ENCODE measurements at places on chromosomes 7 and 10.

GRCh38 chr7:150937848-150938561, 40.1 kb downstream of the KCNH2 start:
- no peak for DNase-seq

DNA sequence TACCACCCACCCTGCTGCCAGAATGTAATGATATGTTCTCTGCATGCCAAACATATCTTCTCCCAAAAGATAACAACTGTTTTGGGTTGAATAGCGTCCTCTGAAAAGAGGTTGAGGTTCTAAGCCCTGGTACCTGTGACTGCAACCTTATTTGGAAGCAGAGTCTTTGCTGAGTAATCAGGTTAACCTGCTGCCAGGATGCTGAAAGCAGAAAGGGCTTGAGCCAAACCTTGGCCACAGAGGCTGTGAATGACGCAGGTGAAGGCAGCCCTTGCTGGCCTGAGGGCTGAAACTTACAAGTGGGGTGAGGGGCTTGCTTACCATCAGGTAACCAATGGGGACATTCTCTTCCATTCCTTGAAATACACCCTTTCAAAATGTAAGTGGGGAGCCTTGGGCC, 151.8 kb upstream of the RHEB start:
- no peak for DNase-seq

GRCh38 chr10:33237736-33238624, 96.5 kb downstream of the NRP1 start:
- no peak for DNase-seq

- DNase-seq = no peak
These were observed 25.1 kb upstream of the GHITM start for GRCh38 chr10:84114088-84114667.

DNA sequence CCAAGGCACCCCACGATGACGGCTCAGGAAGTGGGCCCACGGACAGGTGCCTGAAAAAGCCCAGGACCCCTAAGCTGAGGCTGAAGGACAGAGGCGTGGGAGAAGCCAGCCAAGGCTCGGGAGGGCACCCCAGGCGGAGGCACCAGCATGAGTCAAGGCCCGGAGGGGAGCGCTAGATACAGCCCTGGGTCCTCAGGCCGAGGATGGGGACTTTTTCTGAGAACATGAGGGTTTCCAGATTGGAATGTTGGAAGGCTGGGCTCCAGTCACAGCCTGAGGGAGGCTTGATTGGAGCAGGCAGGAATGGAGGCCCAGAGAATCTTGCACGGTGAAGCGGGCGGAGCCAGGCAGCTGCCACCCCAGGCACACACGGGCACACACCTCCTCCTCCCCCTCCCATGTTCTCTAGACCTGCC, 19.0 kb upstream of the ELFN1 start:
- DNase-seq = no peak

- DNase-seq = no peak
These were observed 49.4 kb downstream of the NOD1 start for GRCh38 chr7:30429156-30429530.

- DNase-seq = no peak
These were observed 36.0 kb upstream of the SLC26A3 start for GRCh38 chr7:107838816-107839565.

- no peak for DNase-seq
These were observed 1.6 kb downstream of the INHBA start for GRCh38 chr7:41701068-41701941.

GRCh38 chr7:100568896-100569844, 4.5 kb downstream of the SAP25 start:
- peak; percentile 48 for DNase-seq

GRCh38 chr7:516216-516605, 3.4 kb downstream of the PDGFA start:
- DNase-seq = no peak

- no peak for DNase-seq
These were observed 55.1 kb upstream of the PPIF start for GRCh38 chr10:79292026-79292766.

Measured in CD4-positive, alpha-beta T cell treated with Interferon gamma for 1 hour (primary cell).